Dorsolateral prefrontal cortex (tissue), 122 donors: ENCODE measurements at places on chromosomes 11 and 22.

- peak; percentile 50 for DNase-seq
These were observed 6.4 kb upstream of the IFITM3 start for GRCh38 chr11:326842-327580.

GRCh38 chr11:87430821-87431220 lies 393.1 kb downstream of the TMEM135 start:
- no peak for DNase-seq

GRCh38 chr11:130710497-130711012 lies 205.7 kb downstream of the SNX19 start:
- DNase-seq: peak; percentile 39

DNA sequence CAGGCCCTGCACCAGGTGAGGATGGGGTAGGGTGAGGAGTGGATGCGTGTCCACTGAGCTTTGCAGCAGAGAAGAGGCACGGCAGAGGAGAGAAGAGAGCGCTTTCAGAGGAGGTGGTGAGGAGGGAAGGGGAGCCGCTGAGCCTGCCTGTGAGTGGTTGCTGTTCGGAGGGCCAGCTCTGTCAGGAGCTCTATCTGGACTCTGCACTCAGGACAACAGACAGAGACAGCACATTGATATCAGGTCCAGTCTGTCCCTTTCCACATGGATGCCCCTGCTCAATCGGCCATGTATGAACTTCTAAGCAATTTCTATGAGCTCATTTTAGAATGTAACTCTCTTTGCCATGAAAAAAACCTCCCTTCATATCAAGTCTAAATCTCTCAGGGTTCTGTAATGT lies 158.6 kb downstream of the KIRREL3 start:
- DNase-seq: no peak

DNA sequence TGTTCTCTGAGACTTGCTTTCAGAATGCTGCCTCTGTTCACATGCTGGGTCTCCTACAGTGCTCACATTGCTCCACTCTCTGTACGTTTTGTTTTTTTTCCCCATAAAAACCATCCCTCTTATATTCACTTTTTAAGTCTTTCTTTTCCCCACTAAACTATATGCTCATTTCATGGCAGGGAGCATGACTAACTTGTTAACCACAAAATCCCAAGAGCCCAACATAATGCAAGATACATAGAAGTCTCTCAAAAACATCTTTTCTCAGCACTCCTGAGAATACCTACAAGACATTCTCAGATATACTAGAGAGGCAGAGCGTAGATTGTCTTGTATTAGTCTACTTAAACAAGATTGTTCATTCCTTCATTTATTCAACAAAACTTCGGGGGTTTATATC lies 73.3 kb downstream of the FAM76B start:
- no peak for DNase-seq

DNA sequence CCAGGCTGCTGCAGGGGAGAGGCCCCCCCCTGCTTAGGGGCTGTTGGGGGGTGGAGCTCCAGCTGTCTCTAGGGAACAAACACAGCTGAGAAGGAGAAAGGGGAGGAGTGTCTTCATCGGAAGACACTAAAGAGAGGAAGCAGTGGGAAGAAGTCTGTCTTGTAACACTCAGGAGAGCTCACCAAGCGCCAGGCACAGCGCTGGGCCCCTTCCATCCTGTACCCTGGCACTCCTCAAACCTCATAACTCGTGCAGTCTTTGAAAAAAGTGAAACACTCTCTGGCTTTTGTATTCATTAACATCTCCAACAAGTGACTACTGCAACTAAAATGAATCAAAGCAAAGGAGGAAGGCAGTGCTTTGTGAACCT lies 67.4 kb upstream of the PRDM11 start:
- DNase-seq: no peak

GRCh38 chr11:119594639-119595249 lies 134.3 kb downstream of the NECTIN1 start:
- no peak for DNase-seq

DNA sequence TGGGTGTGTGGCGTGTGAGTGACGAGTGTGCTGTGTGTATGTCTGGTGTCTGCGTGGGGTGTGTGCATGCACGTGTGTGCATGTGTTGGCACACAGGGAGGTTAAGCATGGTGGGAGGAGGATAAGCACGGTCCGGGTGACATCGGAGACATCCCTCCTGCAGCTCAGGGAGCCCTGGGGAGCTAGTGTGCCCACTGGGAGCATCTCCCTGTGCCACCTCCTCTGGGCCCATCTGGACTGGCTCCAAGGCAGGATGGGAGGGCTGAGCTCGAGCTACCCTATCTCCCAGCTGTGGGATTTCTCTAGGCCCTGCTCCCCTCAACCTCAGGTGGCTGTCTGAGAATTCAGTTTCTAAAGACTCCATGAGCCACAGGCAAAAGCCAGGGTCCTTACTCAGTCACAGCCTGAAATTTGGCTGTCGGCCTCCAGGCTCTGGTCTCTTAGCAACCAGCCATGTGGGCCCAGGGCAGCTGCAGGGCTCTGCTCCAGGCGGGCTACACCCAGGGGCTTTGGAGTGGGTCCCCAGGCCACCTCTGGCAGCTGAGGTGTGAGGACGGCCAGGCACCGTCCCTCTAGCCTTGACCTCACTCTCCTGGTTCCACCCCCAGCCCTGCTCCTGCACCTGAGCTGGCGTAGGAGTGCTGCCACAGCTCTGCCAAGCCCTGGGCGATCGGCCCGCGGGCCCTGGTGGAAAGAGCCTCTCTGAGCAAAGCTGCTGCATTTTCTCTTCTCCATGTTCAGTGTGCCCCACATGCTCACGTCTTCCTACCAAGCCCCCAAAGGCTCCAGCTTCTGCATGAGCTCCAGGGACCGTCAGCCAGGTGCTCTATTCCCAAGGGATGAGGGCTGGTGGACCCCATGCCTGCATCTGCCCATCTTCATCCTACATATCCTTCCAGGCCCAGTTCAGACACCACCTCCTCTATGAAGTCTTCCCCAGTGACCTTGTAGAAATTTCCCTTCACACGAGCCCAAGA lies 39.7 kb downstream of the RTL6 start:
- no peak for DNase-seq

- no peak for DNase-seq
These were observed 438.1 kb downstream of the SOX6 start for GRCh38 chr11:15918212-15918611.

DNA sequence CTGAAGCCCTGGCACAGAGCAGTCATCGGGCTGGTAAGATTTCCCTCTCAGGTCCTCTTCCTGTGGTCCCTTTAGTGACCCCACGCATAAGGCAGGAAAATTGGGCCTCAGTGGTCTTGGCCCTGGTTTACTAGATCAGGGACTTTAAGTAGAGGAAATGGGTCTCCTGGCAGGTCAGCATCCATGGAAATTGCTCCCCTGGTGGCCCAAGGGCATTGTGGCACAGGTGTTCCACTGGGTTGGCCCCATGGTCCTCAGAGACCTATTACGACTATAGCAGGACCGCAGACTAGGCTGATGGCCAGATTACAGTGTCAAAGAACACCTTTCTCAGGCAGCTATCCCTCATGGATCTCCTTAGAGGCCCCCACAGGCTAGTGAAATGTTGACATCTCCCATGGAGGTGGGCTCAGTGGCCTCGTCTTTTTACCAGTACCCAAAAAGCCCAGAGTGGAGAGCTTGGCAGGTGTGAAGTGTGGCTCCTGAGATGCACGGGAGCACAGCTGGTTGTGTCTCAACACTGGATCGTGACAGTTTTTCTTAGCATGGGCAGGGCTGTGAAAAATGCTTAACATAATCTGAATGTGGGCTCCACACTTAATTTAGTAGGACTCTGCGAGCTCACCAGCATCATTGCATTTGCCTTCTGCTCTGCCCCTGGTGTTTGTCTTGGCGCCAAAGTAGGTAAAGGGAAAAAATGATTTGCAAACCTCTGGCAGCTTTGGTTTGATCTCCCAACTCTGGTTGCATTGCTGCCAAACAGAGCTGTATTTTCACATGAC lies 74.2 kb downstream of the ZBTB16 start:
- DNase-seq: no peak

DNA sequence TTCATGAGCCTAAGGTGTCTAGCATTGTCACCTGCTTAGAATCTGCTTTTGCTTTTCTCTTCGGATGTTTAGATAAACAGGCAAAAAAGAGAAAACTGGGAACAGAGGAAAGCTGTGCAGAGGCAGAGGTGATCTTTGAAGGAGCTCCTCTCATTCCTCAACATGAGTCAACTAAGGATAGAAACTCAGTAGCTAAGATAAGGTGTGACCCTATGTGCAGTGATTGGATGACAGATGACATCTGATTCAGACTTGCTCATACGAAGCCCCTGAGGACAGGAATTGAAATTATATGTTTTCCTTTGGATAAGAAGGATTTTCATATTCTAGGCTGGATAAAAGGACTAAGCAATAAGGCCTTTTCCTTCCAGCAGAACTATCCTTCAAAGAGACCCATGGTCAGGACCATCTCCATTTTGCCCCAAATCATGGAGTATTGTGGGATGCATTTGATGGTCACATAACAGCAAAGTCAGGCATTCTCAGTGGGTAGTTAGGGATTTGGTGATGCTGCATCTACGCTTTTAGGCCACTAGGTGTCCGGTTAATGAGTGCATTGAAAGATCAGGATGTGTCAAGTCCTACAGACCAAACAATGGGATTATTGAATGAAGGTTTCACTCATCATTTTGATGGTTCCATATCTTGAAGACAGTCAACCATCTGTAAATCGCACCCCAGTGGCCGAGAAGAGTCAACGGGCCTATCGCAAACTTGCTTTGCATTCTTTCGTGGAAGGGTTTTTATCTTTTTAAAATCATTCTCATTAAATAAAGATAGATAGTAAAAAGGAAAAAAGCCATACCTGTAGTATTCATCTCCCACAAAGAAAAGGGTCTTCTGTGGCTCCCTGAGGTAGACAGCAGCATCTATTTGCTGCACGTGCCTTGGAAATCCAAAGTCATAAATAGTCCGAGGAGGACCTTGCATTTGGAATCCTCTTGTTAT lies 32.2 kb downstream of the MMP20 start:
- no peak for DNase-seq

DNA sequence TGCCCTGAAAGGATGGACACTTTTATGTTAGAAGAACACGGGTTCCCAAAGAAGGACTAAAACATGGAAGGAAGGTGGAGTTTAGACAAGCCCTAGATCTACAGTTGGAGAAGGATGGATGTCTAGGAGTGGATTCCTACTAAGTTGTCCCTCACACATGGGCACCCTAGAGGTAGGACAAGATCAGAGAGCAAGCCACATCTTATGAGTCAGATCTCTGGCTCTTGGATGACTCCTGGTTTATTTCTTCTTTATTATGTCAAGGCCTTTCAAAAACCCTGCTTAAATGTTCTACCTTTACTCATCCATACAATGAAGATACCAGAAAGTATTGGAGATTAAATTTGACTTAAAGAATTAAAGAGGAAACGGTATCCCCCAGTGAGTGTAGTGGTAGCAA lies 34.4 kb downstream of the PRCP start:
- DNase-seq: no peak

DNA sequence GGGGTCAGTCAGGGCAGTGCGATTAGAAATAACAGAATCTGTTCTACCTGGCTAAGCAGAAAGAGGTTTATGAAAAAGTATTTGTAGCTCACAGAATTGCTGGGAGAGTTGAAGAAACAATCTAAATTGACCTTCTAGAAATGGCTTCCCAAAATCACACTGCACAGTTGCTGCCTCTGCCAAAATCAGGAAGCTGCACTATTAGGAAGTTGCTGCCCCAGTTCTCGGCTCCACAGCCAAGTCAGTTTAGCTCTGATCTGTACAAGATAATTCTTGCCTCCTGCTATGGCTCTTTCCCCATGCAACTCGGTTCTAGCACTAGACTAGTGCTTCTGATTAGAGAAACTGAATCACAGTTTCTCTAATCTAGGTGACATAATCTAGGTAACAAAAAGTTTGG lies 16.0 kb upstream of the CCDC90B start:
- DNase-seq: no peak

- DNase-seq: no peak
These were observed 363.7 kb upstream of the ISX start for GRCh38 chr22:34702279-34702678.

GRCh38 chr11:123260511-123261211 lies 65.6 kb upstream of the CLMP start:
- no peak for DNase-seq

DNA sequence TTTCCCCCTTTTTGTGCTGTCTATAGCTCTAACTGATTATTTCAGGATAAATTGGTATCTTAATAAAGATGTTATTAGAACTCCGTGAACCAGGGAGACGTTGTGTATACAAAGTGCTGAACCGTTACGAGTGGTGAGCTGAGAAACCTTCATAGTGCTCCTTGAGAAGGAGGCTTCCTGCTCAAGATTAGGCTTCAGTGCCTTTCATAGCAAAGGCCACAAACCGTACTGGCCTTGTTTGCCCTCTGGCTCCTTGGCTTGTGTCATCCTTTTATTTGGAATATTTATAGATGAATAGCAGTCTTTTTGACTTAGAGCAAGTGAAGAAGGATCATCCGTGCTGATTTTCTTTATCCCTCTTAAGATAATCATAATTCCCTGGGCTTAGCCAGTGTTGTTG lies 16.3 kb downstream of the EIF3L start:
- DNase-seq: no peak

DNA sequence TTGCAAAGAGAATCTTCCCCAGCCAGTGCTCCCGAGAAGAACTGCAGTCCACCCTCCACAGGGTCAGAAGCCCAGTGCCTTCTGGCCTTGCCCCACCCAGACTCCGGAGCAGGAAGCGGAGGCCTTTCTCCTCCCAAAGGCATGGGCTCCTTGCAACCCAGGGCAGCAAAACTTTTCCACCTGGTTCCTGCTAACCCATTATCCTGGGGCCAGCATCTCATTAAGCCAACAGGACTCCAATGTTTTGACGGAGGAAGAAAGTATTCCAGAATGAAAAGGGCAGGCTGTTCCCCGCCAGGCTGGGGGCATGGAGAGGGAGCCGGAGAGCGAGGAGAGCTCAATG lies 88.1 kb downstream of the RTL6 start:
- DNase-seq: no peak

DNA sequence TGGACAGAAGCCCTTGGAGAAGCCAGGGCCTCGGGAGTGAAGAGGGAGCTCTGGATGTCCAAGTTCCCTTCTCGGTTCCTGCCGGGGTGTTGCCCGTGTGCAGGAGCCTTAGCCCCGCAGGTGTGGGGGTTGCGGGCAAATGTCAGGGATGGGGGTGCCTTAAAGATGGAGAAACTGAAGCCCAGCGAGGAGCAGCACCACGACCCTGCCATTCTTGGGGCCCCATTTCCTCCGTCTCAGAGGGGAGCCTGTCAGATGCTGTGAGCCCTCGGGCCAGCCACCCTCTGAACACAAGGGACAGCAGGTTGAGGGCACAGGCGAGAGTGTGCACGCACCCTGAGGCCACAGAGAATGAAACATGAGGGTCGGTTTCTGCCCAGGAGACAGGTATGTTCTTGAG lies 6.3 kb downstream of the OSBPL5 start:
- no peak for DNase-seq
